HS-5 (cell line): ENCODE measurements at places on chromosomes 11 and 22.

DNA sequence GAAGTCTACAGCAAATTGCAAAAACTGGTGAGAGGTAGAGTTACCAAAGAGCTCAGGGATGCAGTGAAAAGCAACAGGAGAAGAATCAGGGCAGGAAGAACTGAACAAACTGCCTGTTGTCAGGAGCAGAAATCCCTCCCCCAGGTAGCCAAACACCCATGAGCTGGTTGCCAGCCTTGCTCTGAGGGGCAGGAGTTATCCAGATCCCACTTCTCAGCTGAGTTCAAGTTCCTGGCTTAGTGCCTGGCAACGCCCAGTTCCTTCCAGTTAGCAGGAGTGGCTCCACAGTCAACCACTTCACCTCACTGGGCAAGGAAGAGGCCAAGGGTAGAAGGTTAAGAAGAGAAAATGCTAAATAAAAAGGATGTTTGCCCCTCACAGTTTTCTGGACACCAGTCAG, 1.9 kb upstream of the MPZL2 start:
- no peak for DNase-seq

DNA sequence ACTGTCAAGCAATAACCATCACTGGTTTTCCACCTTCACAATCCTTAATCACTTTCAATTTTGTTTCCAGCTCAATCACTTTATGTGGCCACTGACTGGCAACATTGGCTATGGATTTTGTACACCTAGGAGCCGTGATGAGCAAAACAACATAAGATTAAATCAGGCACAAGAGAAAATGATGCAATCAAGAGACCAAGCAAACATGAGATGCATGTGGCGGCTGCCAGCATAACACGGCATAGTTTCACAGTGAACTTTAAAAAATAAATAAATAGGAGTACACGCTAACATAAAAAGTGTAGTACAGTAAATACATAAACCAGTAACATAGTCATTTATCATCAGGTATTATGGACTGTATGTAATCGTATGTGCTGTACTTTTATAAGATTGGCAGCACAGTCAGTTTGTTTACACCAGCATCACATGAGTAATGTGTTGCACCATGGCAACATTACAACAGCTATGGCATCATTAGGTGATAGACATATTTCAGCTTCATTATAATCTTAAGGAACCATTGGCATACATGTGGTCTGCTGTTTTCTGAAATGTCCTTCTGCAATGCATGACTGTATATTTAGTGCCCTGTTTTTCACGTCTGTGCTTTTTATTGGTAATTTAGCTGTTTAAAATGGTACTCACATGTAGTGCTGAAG, 83.3 kb upstream of the PRDM11 start:
- no peak for DNase-seq

DNA sequence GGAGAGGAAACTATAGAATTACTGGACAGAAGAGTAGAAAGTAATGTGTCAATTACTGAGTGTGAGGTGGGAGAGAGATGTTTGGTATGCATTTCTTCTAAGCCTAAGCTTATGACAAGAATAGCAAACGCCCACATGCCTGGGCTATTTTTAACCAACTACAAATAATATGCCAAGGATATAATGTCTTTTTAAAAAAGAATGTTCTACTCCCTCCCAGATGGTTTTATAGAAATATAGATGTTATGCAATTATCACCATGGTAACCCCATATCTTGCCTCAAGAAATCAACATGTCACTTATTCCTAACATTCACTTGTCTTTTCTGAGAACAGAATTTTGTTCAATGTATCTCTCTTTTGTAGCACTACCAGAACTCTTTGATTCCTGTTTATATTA, 996.7 kb upstream of the CHORDC1 start:
- no peak for DNase-seq

- DNase-seq: no peak
Observed at GRCh38 chr11:21582791-21583190, 610.1 kb upstream of the ANO5 start.

- DNase-seq: no peak
Observed at GRCh38 chr22:25109878-25110595, 89.6 kb upstream of the CRYBB3 start.

GRCh38 chr11:116686866-116687265, 85.9 kb downstream of the BUD13 start:
- DNase-seq: no peak

GRCh38 chr11:114280696-114281095, 15.5 kb upstream of the NNMT start:
- no peak for DNase-seq

- DNase-seq: no peak
Observed at GRCh38 chr11:23405350-23405937, 545.2 kb upstream of the CCDC179 start.

- peak; percentile 82 for DNase-seq
Observed at GRCh38 chr11:65574109-65574810, 1.6 kb upstream of the EHBP1L1 start.

DNA sequence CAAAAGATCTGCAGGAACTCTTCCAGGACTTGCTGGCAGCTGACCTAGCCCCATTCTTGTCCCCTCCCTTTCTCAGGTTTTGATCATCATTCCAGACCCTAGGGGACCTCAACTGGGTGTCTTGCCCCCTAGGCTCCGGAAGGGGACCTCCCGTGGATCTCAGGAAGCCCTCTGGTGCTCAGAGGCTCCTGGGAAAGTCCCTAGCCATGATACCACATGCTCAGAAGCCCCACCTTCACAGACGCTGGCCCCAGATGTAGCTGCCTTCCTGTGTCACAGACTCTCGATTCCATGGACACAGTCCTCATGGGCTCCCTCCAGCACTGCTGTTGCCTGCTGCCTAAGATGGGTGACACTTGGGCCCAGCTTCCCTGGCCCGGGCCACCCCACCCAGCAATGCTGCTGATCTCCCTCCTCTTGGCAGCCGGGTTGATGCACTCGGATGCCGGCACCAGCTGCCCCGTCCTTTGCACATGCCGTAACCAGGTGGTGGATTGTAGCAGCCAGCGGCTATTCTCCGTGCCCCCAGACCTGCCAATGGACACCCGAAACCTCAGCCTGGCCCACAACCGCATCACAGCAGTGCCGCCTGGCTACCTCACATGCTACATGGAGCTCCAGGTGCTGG, at the start of gene LRRC55:
Gene LRRC55 (plus strand): TSS at position 276 of the 628 bp plus-strand sequence. CDS start 70 bp downstream, at position 346.
- DNase-seq: no peak

DNA sequence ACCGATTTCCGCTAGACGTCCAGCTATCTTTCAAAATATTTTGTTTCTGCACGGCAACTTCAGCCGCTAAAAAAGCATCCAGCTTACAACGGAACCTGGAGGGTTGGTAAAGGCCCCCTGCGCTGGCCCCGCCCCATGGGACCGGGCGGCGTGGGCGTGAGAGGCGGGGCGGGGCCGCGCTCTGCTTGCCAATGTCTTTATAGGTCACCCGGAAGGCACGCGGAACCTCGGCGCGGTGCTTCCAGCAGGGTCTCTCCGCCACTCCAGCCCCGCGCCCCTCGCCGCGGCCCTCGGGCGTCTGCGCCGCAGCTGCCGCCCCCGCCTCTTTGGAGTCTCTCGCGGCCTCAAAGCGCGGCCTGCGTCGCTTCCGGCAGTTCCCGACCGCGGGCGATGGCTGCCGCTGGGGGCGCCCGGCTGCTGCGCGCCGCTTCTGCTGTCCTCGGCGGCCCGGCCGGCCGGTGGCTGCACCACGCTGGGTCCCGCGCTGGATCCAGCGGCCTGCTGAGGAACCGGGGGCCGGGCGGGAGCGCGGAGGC, at the start of gene FDX1:
Gene FDX1 (plus strand): TSS at position 218 of the 536 bp plus-strand sequence. CDS start 173 bp downstream, at position 391.
- no peak for DNase-seq

GRCh38 chr11:129391360-129391759, 15.7 kb downstream of the BARX2 start:
- DNase-seq: no peak

- DNase-seq: no peak
Observed at GRCh38 chr11:135033540-135033939, 621.5 kb upstream of the B3GAT1 start.

GRCh38 chr22:27695925-27696324, 105.6 kb downstream of the MN1 start:
- no peak for DNase-seq

DNA sequence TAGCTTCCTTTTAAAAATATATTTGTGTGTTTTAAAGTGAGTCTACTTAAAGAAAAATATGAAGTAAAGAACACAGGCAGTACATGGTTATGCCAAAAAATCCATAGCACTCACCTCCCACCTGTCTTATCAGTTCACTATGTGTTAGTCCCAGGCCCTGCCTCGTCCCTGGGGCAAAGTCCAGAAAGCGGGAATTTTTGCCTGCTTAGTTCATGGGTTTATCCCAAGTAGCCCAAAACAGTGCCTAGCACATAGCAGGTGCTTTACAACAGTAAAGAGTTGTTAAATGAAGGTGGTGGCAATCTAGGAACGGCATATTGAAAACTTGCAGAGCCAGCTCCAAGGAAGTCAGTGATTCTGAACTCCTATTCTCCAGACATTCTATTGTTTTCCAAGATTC, 154.0 kb downstream of the MN1 start:
- DNase-seq: no peak

- DNase-seq: no peak
Observed at GRCh38 chr11:98101329-98101728, 919.4 kb upstream of the CNTN5 start.

GRCh38 chr11:15969701-15970329, 386.5 kb downstream of the SOX6 start:
- DNase-seq: peak; percentile 51

DNA sequence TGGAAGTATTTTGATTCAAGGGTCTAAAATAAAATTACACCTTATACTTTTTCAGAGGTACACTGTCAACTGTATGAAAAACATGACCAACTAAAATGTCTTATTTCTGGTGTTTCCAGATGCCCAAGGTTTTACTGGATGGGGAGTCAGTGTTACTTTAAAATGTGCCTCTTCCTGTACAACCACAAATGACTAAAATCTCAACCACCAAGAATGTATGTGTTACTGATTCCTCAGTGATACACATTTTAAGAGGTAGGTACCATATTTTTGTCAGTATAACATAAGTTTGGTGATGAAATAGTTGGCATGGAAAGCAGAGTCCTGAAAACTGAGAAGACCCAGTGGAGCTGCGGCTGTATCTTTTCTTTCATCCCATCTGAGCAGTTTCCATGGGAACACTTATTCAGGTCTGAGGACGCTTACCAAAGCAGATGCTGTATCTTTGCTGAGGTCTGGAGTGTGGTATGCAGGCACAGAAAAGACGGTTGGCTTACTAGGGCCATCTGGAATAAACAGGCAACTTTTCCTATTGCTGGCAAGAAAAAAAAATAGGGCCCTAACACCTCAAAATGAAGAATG, 21.2 kb upstream of the TP53AIP1 start:
- no peak for DNase-seq

DNA sequence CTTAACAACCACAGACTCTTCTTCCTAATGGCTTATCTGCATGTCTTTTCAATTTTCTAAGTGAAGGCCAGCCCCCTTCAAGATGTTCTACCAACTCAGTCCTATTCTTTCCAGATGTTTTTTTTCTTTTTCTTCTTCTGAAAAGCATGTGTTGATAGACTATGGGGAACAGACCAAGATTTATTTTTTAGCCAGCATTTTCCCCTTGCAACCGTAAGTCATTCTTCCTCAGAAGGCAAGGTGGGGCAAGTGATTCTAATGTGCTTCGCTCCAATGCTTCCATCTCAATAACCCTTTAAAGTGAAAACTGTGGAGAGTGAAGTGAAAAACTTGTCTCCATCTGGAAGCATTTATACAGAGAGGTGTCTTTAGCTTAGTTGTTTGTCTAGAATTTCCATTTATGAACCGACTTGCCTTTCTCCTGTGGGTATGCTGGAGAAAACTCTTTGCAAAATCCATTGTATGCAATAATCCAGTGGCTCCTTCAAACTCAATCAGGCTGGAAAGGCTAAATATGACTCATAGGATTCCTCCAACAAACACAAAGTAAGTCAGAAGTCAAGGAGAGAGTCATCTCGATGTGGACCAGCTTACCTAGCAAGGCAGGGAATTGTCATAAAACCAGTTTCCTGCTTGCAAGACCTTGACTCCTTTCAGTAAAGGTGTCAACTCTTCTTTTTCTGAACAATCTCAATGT, 83.7 kb downstream of the MAML2 start:
- peak; percentile 36 for DNase-seq

DNA sequence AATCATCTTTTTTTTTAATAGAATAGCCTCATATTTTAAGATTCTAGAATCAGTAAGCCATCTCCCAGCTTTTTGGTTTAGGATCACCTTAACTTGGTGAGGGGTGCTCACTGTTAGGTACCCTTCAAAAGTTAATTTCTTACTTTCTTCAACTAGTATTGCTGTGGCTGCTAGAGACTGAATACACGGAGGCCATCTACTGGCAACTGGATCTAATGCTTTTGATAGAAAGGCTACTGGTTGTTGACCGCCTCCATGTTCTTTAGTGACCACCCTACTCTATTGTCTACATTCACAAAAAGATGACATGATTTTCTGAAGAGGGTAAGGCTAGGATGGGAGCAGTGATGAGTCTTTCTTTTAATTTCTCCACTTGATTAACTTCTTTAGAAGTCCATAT, 16.7 kb upstream of the ALDH3B2 start:
- DNase-seq: no peak

- DNase-seq: no peak
Observed at GRCh38 chr11:130159657-130160497, at the start of gene ST14. ST14 (plus strand) TSS chr11:130159782; CDS start chr11:130159980, 198 bp downstream.

- DNase-seq: no peak
Observed at GRCh38 chr11:128285321-128285720, 302.0 kb downstream of the ETS1 start.

- no peak for DNase-seq
Observed at GRCh38 chr11:112963368-112963955, 2.2 kb downstream of the NCAM1 start.

DNA sequence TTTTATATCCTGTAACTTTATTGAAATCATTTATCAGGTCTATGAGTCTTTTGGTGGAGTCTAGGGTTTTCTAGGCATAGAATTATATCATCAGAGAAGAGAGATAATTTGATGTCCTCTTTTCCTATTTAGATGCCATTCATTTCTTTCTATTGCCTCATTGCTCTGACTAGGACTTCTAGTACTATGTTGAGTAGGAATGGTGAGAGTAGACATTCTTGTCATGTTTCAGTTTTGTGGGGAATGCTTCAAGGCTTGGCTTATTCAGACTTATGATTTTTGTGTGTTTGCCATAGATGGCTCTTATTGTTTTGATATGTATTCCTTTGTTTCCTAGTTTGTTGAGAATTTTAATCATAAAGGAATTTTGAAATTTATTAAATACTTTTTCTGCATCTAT, 1078.3 kb downstream of the FAM181B start:
- no peak for DNase-seq

- DNase-seq: no peak
Observed at GRCh38 chr11:12044799-12045198, 36.4 kb upstream of the DKK3 start.

- DNase-seq: no peak
Observed at GRCh38 chr11:113628912-113629311, 77.2 kb downstream of the TMPRSS5 start.

GRCh38 chr11:69221086-69221485, 65.4 kb downstream of the SMIM38 start:
- DNase-seq: no peak

GRCh38 chr22:49755631-49756001, 72.1 kb downstream of the BRD1 start:
- DNase-seq: no peak
